ENCODE measurements at places on chromosomes 5 and 9.
A peak's percentile ranks its signal among the peaks of the same experiment; 100 is the strongest.

DNA sequence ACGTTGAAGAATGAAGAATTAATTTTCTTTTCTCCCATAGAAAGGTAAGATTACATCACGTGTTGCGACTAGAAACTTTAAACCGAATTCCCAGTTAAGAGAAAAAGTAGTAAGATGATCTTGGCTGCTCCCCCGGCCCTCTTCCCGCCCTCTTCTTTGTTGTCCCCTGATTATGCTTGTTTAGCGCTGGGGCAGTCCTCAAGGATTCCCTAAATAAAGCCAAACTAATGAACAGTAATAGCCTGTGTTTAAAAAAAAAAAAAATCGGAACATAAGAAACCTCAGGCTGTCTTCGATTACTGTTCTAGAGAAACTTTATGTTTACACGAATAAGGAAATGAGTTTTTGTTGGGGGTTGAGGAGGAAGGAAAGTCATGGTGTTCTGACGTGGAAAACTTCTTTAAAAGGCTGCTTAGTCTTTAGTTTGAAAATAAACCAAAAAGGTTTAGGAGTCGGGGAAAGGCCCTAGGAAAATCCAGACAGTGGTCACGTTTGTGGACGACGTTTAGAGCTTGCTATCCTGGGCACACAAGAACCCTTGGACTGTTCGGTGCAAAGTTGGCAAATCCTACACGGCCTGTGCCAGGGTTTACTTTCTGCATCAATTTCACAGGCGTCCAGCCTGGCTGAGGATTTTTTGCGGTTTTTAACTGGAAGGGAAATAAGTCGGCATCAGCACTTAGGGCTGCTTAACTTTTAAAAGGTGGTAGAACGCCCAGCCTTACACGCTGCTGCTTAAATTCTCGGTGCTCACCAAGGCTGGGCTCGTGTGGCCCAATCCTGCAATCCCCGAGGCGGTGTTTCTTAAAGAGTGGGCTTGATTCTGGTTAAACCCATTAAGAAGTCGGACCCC lies 1.1 kb upstream of the MAT2B start:
- no peak for DNase-seq

DNA sequence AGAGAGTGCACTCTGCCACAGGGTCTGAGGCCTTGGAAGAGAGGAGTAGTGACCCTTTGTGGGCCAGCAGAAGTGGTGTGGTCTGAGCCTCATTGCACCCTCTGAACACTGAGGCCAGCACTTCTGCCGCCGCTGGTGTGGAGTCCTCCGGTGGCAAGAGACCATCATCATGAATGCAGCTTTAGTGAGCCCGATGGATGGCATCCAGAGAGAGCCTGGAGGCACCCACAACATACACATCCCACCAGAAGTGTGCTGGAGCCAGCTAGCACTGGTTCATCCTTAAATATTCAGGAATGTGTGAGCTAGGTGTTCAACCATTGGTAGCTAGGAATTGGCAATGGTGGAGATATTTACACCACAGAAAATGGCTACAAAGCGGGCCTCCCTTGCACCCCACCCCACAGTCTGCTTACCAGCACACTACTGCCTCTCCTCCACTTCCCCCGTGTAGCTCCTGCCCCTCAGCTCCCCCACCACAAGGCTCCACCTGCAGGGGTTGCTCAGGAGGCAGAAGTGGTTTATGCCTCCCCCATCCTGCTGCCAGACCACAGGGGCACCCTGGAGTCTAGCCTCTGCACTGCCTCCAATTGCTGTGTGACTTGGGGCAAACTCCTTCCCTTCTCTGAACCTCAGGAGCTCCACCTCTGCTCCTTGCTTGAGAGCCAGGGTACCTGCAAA lies 16.4 kb downstream of the SLC6A7 start:
- DNase-seq: no peak

DNA sequence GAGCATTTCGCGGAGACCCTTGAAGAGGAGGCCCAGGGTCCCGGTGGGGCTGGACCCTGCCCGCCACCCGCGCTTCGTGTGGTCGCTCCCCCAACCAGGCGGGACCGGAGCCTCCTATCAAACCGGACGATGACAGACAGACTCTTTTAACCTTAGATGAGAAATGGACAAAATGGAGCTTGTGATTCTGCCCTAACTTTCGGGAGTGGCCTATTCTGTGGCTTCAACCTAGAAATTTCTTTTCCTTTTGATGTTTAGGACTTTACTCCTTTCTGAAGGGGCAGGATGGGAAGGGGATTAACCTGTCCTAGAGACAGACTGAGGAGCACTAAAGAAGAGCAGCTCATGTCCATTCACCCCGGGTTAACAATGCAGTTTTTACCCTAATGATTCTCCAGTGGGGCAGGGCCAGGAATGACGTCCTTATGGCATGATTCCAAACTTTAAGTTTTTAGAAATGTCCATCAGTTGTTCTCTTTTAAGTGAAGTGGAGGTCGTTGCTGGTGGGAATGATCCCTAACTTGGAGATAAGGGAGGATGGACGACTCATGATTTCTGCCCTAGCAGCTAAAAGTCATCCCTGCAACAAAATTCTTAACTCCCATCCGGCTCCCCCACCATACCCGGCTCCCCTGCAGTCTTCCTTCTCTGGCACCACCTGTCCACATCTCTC lies 1.0 kb downstream of the NIPSNAP3A start:
- no peak for DNase-seq

DNA sequence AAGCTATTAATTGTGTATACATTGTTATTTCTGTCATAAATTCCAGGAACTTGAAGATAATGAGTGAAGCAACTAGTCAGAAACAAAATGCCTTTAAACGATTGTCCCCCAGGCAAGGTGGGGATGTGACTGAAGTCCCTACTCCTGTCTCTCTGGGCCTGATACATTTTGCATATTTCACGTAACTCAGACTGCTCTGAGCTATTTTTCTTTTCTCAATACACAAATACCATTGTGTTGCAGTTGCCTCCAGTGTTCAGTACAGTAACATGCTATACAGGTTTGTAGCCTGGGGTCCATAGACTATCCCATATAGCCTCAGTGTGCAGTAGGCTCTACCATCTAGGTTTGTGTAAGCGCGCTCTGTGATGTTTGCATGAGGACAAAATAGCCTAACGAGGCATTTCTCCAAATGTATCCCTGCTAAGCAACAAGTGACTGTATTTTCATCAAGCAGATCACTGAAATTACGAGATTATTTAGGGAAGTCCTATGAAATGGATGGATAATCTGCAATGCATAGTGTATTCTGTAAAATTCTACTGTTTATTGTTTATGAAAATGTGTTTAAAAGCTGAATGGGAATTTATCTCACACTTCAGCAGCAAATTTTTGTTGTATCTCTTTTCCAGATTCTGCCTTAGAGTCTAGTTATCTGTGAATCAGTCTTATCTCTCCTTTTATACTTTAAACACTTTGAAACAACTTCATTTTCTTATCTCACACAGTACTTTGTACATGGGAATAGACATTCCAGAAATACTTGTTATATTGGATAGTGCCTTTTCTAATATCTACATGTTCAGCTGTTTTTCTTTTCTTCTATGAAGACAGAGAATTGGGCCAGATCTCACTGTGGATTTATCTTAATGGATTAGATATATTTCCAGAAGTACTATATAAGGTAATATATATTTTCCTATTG lies 150.5 kb downstream of the CD180 start:
- no peak for DNase-seq

DNA sequence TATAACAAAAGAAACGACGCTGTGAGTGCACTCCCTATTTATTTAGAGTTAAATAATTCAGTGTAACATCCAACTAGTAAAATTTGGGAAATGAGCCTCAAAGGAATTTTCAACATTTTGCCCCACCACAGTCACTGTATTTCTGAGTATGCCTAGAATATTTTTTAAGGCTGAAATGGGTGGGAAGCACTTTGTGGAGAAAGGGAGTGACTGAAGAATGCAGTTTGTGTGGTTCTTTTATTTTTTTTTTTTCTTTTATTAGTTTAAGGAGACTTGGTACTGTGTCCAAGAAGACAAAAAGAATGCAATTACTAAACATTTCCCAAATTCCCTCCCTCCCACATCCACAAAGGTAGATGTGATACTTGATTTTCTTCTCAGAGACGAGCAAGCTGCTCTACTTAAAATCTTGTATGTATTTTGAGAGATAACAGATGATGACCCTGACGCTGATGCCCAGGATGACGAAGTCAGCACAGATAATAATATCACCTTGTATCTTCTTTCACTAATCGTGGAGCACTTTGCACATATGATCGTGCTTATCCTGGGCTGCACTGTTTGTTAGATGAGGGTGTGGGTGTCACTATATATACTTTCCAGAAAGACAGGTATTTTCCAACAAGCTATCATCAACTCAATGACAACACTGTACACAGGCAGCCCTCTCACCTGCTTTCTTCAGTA lies 586.3 kb downstream of the RAB3C start:
- no peak for DNase-seq

- DNase-seq: no peak
Observed at GRCh38 chr5:3029396-3029795, 277.9 kb upstream of the IRX2 start.

DNA sequence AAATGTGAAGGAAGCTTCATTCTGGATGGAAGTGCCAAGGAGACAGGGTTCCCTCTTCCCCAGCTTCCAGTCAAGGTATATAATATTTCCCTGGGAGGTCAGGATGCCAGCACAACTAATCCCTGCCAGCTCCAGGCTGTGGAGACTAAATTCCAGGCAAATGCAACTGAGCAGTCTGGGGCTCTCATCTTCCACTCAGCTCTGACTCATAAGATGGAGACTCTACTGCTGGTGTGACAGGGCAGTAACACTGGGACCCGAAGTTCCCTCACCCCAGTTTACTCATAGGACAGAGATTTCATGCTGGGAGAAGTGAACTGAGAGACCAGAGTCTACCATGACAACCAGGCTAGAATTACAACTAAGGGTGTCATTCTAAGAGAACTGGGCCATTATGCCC lies 235.4 kb downstream of the FSTL4 start:
- no peak for DNase-seq

DNA sequence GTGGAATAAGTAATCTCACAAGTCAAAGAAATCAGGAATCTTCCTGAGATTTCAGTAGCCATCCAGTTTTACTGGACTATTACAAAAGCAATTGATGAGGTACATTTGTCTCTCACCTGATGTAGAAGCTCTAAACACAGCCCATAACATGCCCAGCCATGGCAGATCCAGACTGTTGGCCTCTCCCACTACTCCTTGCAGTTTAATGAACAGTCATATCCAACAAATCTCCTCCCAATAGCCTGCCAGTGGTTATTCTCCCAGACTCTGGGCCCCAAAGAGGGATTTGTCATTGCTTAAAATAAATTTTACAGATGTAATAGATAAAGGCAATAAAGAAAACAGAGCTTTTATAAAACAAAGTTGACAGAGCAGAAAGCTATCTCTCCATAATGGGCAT lies 80.8 kb downstream of the ZNF608 start:
- no peak for DNase-seq

- DNase-seq: no peak
Observed at GRCh38 chr5:29304545-29304944, 1888.9 kb upstream of the CDH6 start.

DNA sequence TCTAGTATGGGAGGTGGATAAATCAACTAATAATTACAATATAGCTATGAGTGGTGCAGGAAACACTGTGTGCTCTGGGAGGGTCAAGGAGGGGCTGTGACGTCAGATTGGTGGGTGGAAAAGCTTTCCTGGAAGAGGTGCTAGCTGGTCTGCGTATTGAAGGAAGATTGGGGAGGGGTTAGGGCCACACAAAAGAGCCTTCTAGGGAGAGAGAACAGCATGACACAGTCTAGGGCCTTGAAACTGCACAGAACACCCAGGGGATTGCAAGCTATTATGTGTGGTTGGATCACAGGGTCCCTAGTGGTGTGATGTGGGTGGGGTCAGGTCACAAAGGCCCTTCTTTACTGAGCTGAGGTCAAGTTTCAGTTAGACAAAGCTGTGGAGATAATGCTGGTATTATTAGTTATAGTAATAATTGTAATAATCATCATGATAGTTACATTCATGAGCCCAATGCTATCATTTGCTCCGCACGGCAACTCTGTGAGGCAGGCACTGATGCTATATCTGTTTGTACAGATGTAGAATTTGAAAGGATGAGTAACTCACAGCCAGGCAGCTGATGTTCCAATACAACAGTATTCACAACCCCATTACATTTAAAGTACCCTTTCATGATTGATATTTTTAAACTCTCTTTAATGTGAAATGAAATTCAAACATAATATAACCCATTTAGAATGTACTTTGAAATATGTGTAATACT lies 197.4 kb upstream of the IL12B start:
- no peak for DNase-seq

- no peak for DNase-seq
Observed at GRCh38 chr5:97119007-97119390, 23.4 kb downstream of the LIX1 start.

- DNase-seq: peak; percentile 58
Observed at GRCh38 chr5:152634586-152634985, 229.5 kb upstream of the NMUR2 start.

DNA sequence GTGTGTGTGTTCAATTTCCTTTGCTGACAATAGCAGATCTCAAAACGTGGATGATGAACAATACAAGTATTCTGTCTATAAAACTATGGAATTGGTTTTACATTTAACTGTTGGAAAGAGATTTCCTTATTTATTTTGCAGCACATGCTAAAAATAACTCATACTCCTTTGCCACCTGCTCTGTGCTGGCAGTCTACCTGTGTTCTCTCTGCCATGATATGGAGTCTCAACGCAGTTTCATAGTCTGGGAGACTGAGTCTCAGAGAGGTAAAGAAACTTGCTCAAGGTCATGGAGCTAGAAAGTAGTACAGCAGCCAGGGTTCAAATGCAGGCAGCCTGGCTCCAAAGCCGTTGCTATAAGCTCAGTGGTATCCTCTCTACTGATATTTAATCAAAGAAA lies 466.0 kb upstream of the DAP start:
- no peak for DNase-seq

- DNase-seq: no peak
Observed at GRCh38 chr5:119010206-119010605, 21.9 kb upstream of the DTWD2 start.

All from DMS153 (cell line).